ENCODE measurements at places on chromosomes 5 and 9.

- DNase-seq = no peak
Observed at GRCh38 chr9:27355166-27355565, 58.2 kb upstream of the EQTN start.

DNA sequence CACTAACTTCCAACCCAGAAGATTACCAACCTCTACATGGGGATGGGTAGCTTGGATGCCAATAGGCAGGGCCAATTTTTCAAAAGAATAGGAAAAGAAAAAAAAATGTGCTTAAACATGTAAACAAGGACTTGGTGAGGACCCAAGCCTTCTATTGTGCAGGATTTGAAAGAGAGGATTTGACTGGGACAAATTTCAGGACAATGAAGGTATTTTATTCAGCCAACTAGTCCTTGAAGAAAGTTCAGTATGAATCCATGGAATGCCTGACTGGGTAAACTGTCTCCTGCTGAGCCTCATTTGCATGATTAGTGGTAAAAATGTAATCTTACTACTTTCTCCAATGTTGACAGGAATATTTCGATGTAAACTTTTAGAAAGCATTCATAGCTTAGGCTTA, 192.5 kb upstream of the RORB start:
- DNase-seq = no peak

- DNase-seq = no peak
Observed at GRCh38 chr9:9079473-9079872, 1279.9 kb upstream of the DMAC1 start.

DNA sequence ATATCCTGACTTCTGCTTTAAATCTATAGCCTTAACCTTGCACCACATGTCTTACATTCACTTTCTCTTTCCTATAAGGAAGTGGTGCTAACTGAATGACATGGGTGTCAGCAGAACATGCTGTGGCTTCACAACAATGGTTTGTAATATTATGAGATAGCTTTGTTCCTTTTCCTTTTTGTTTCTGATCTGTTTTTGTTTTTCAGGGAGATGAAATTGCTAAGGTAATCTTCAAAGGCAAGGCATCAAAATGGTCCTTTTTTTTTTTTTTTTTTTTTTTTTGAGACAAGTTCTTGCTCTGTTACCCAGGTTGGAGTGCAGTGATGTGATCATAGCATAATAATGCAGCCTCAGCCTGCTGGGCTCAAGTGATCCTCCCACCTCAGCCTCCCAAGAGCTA, 53.6 kb upstream of the RANBP6 start:
- DNase-seq = peak; percentile 5

GRCh38 chr9:34087370-34087769, 38.7 kb upstream of the UBAP2 start:
- DNase-seq = no peak

DNA sequence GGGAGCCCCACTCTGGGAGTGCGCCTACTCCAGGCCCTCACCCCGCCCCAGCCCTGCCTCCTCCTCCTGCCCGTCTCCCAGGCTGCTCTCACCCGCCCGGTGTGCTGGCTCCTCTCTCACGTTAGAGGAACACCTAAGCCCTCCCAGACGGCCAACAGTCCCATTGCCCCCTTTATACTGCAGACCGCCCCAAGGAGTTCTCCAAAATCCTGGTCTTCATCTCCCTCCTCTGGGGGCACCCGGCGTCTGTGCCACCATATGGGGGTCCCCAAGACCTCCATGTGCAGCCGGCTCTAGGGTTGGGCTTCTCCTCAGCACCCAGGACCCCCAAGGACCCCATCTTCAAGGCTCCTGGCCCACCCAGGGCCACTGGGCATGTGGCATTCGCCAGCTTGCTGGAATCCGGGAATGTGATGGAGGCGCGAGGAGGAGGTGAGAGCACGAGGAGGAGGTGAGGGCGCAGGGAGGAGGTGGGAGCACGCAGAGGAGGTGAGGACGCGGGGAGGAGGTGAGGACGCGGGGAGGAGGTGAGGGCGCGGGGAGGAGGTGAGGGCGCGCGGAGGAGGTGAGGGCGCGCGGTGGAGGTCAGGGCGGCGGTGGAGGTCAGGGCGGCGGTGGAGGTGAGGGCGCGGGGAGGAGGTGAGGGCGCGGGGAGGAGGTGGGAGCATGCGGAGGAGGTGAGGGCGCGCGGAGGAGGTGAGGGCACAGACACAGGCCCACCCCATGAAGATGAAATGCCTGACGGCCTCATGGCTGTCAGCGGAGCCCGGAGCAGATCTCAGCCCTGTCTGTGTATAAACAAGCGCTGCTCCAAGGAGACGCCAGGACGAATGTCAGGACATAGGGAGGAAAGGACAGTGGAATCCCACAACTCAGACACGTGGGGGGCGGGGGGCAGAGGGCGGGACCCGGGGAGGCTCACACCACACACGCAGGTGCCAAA, 41.2 kb downstream of the EXD3 start:
- DNase-seq = no peak
